ENCODE measurements at places on chromosomes 3 and 15.

DNA sequence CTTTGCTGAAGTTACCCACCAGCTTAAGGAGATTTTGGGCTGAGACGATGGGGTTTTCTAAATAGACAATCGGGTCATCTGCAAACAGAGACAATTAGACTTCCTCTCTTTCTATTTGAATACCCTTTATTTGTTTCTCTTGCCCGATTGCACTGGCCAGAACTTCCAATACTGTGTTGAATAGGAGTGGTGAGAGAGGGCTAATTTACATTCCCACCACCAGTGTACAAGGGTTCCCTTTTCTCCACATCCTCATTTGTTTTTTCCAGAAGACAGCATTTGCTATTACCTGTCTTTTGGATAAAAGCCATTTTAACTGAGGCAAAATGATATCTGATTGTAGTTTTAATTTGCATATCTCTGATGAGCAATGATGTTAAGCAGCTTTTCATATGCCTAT lies 329.9 kb upstream of the TPRG1 start:
- DNase-seq, result no peak

DNA sequence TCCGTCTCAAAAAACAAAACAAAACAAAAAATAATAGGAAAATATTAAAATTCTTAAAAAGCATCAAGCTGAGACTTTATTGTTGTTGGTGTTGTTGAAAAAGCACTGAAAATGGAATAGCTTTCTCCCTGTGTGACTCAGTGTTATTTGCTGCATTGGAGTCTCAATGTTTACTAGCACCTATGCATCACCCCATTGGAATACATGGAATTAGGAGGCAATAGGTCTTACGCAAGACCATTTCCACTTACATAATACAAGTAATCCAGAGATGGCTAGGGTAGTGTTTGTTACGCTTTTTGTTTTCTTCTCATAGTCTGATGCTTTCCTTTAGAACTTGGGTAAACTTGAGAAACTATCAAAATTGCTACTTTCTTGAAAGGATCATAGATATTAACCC lies 15.2 kb downstream of the GXYLT2 start:
- DNase-seq, result no peak

DNA sequence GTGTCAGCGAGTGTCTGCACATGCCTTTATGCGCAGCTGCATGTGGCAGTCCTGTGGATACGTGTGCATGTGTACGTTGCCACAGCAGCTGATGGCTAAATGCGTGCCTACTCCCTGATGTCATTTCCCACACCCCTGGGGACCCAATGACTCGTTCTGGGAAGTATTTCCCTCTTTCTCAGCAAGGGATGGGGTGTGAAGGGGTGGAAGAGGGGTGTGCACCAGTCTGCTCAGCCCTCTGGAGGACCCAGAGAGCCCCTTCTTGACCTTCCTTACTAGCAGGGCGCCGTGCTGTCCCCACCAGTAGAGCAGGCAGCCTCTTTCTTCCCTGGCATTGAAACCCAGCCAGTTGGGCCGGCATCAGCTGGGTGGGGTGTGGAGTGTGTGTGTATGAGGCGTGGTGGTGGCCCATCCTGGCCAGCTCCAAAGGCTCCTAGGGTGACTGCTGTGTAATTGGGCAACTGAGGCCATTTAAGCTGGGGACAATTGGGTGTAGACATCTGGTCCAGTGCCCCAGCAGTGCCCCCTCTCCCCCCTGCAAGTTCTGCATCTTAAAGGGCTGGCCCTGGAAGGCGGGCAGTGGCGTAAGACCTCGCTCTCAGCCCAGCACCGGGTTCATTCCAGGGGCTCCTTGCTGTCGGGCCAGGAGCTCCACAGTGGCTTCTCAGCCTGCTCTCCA lies 19.2 kb downstream of the SNX33 start:
- peak; percentile 77 for DNase-seq

GRCh38 chr15:82648257-82649103 lies 1.3 kb upstream of the CPEB1 start:
- no peak for DNase-seq

DNA sequence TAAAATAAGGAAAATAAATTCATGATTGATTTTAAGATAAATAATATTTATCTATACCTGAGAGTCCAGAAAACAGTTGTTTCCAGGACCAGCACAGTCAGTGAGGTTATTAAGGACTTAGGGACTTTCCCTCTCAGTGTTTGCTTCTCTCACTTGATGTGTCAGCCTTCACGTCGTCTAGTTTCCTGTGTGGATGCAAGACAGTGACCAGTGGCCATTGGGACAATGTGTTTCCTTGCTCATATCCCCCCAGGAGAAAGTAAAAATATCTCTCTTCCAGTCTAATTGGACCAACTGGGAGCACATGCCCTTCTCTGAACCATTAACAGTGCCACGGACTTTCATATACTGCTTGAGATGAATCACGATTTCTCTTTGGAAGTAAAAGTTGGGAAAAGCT lies 157.8 kb upstream of the CTNNB1 start:
- DNase-seq, result no peak

DNA sequence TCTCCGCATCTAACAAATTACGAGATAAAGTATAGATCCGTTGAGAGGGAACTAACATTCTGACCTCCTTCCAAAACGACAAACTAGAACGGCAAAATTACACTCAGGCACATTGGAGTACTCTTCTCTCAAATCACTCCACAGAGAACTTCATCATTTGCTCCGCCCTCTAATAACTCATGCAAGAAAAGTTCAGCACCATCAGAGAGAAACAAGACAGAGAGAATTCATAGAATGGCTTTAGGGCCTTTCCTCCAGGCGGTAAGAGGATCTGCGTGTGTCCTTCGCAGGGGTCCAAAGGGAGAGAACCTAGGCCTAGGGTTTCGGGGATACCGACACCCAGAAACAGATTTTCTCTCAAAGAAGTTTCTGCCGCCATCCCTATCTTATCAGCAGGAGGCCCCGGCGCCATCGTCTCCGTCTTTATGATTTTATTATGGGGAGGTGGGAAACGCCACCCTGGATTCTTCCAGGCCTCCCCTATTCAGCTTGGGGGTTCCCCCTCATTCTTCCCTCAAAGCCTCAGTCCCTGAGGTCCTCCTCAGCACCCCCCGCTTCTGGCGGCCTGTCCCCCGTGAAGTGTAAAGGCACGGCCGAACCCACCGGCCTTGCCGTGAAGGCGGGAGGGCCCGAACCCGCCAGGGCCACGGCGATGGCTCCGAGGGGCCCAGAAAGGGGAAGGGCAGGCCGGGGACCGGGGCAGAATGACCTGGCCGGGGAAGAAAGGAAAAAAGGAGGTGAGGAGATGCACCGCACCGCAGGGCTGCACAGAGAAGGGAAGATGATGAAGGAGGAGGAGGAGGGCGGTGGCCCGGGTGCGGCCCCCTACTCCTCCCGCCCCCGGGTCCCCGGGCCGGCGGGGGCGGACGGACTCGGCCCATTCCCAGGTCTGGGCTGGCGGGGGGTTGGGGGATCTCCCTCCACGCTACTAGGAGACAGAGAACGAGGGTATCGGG lies 768 bp downstream of the UBXN7 start:
- DNase-seq, result no peak

DNA sequence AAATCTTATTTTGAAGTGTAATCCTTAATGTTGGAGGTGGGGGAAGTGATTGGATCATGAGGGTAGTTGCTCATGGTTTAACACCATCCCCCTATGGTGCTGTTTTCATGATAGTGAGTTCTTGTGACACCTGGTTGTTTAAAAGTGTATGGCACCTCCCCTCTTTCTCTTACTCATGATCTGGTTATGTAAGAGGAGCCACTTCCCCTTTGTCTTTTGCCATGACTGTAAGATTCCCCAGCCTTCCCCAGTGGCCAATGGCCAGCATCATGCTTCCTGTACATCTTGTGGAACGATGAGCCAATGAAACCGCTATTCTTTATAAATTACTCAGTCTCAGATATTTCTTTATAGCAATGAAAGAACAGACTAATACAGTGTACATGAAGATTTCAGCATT lies 39.8 kb upstream of the GMNC start:
- DNase-seq, result no peak

DNA sequence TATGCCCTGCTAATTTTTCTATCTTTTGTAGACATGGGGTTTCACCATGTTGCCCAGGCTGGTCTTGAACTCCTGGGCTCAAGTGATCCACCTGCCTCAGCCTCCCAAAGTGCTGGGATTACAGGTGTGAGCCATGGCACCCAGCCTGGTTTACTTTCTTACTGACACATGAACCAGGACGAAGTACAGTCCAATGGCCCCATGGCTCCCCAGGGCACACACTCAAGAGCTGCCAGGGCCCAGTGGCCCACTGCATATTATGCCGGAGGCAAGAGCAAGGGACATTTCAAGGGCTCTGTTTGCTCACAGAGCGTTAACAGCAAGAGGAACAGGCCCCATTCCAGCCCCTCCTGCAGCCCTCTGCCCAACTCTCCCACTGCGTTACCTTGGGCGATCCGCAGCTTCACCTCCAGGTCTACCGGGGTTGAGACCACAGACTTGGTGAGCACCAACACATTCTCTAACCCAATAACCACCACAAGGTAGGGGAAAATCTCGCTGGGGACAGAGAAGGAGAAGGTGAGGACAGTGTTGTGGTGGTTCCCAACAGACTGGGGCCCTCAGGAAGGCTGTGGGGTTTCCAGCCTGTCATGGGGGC lies 42.8 kb downstream of the PTPN23 start:
- no peak for DNase-seq

DNA sequence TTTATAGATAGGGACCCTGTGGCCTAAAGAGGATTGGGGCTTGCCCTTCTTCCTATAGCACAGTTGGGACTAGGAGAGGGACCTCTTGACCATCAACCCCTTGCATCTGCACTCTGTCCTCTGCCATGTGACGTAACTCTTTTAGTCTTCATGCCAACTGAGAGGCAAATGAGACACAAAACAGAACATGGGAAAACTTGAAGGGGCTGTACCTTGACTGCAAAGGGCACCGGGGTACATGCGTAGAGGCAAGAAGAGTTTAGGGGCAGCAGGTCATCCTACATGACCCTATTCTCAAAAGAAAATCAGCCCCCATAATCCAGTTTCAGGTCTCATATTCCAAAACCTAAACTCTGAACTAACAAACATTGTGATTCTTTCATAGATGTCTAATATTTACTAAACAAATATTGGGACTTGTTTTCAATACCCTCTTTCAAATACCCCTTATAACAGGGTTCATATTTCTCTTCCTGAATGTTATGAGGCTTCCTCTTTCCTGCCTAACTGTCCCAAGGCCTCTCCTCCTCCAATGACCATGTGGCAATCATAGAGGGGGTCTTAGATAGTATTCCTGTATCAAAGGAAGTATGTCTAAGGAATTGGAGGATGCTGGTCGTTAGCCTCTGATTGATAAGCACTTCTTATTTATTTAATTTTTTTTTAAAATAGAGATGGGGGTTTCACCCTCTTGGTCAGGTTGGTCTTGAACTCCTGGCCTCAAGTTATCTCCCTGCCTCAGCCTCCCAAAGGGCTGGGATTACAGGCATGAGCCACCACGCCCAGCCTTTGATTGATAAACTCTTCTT lies 20.6 kb downstream of the ACKR2 start:
- DNase-seq, result no peak

DNA sequence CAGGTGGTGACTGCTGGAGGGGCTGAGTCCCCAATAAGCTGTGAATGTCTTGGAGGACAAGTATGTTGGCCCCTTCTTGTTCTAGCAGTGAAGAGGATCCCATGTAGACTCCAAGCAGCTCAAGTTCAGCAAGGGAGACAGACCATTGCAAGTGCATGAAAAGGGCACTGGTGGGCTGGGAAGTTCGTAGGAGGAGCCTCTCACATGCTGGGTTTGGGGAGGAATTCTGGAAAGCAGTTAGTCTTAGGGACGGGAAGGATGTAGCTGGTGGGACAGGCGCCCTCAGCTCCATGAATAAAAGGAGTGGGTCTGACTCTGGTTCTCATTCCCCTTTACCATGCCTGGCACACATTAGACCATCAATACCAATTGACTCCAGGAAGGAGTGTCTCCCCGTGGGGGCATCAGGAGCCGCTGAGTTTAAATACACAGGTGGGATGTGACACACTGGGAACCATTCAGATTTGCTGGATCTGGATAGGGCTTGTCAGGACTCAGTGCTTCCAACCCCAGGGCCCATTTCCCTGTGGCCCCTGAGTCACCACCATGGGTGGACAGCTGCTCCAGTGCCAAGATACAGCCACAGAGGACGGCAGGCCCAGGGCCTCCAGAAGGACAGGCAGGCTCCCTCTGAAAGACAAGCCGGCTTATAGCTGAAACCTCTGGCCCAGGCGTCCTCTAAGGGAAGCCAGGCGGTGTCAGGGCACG lies 552 bp upstream of the XYLB start:
- no peak for DNase-seq

GRCh38 chr15:91908391-91908790 lies 54.9 kb downstream of the SLCO3A1 start:
- no peak for DNase-seq

Measured in brain pericyte (primary cell).